ENCODE measurements at places on chromosomes 2 and 18.

DNA sequence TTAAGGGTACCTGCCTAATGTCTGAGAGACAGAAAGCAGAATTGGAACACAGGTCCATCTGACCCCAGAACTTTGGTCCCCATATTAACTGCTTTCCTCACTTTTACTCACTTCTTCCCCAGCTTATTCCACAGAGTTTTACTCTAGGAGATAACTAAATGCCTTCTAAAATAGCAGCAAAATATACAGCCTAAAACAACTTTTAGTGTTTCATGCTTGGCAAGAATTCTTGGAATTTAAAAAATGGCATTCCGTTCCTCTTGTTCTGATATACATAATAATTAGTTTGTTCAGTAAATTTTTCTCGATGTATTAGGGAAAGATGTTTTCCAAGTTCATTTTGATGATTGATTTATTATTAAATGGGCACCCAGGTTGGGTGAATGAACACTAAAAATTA lies 151.9 kb downstream of the FHOD3 start:
- peaks cover 33% of the 10 kb centered on the region for H3K27me3 ChIP-seq
- H3K4me1 ChIP-seq = no peaks in the 10 kb centered on the region
- no peak overlapping the region for H3K27ac ChIP-seq
- H3K4me3 ChIP-seq = no peak overlapping the region
- H3K36me3 ChIP-seq = no peaks in the 10 kb centered on the region

GRCh38 chr2:240452462-240453256 lies 17.2 kb downstream of the GPC1 start:
- H3K4me3 ChIP-seq = peak overlapping the region; percentile 73
- peaks cover 27% of the 10 kb centered on the region for H3K4me1 ChIP-seq
- peaks cover 67% of the 10 kb centered on the region for H3K27me3 ChIP-seq

DNA sequence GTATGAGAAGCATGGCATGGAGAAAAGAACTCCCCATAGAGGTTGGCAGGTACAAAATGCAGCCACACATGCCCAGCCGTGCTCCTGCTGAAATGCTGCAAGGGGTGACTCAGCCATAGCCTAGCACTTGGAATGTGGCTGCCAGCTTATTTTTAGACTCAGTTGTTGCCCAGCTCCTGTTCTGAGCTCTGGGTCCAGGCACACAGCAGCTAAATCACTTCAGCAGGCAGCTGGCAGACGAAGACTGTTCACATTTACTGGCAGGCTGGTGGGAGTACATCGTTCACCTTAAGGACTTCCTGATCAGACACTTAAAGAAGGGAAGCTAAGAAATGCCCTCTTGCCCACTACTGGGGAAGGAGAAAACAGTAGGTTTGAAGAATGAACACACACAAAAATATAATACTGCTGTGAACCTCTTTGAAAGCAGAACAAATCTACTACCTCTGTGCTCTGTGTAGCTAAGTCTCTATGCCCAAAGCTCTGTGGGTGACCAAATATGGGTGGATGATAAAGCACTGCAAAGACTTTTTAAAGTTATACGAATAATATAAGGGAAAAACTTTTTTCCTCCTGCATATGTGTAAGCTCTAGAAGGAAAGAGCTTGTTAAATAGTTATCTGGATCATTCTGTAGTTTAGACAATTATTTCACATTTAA lies 146.1 kb downstream of the LNPK start:
- H3K27me3 ChIP-seq = peaks cover 6% of the 10 kb centered on the region
- DNase-seq = no peak
- no peaks in the 10 kb centered on the region for H3K4me1 ChIP-seq

GRCh38 chr2:230861552-230862255 lies 3.0 kb upstream of the ITM2C start:
- peaks cover 16% of the 10 kb centered on the region for H3K27me3 ChIP-seq
- peaks cover 31% of the 10 kb centered on the region for H3K4me1 ChIP-seq
- no peaks in the 10 kb centered on the region for H3K36me3 ChIP-seq
- H3K27ac ChIP-seq = no peak overlapping the region

GRCh38 chr18:57784801-57785114 lies 18.4 kb downstream of the ATP8B1 start:
- H3K4me3 ChIP-seq = no peak overlapping the region
- no peak overlapping the region for H3K27ac ChIP-seq
- DNase-seq = no peak
- H3K4me1 ChIP-seq = peaks cover 11% of the 10 kb centered on the region
- peaks cover 14% of the 10 kb centered on the region for H3K36me3 ChIP-seq
- H3K27me3 ChIP-seq = no peaks in the 10 kb centered on the region

DNA sequence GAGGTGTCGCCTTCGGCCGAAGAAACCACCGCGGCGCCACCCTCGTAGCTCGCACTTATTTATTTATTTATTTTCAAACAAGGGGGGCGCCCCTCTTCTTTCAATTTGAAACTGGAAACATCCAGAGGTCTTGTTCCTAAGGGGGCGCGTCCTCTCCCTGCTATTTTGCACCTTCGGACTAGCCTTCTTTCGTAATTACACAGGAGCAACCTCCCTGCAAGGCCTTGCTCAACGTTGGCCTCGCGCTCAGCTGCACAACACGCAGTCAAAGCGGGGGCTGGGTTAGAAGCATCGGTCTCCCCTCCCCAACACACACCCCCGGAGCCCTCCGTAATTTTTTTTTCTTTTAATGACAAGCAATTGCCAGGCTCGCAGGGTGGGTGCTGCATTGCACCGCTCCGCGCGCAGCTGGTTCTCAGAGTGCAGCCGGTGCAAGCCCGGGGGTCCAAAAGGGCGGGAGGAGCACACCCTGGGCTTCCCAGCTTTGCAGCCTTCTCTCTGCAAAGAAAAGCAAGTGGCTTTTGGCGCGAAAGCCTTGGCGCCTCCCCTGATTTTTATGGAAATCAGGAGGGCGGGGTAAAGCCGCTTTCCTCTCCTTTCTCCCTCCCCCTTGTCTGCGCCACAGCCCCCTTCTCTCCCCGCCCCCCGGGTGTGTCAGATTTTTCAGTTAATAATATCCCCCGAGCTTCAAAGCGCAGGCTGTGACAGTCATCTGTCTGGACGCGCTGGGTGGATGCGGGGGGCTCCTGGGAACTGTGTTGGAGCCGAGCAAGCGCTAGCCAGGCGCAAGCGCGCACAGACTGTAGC lies at the start of gene MYCN:
Gene MYCN (plus strand): TSS at position 697 of the 807 bp plus-strand sequence. CDS start 1,515 bp downstream, outside the sequence.
- H3K4me1 ChIP-seq = peaks cover 12% of the 10 kb centered on the region
- peak within 1 kb of the TSS; percentile 56 for H3K4me3 ChIP-seq
- H3K36me3 ChIP-seq = no peaks in the 10 kb centered on the region
- H3K27me3 ChIP-seq = peaks cover 60% of the 10 kb centered on the region
- peak; percentile 33 for DNase-seq

Data from stimulated activated naive B cell treated with anti-CD40 and anti-IgM and Interleukin-4, amounts not matched to agents 10 μg/mL and 1 μg/mL and 100 μg/mL, for 72 hours (primary cell).